ENCODE measurements at places on chromosomes 11 and 22.

DNA sequence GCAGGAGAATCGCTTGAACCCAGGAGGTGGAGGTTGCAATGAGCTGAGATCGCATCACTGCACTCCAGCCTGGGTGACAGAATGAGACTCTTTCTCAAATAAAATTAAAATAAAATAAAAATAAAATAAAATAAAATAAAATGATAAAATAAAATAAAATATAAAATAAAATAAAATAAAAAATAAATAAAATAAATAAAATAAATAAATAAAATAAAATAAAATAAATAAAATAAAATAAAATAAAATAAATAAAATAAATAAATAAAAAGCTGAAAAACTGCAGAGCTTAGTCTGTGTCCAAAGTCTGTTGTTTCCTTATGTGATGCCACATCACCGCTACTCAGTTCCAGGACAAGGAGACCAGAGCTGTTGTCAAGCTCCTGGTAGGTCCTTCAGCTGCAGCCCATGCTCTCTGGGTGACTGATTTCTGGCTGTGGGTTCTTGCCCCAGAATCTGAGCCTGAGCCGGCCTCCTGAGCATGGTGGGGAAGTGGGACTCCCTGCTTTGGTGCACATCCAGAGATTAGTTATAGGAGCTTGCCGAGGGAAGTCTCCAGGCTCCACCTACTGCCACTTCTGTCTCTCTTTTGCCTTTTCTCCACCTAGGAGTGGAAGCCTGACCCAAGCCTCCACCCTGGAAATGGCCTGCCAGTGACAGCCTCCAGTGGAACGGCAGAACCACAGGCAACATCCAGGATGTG is 31.3 kb upstream of the ADA2 start:
- DNase-seq: no peak

GRCh38 chr22:43412808-43413795 is 1.3 kb downstream of the MPPED1 start:
- no peak for DNase-seq

GRCh38 chr11:121839781-121840180 is 276.2 kb downstream of the BLID start:
- no peak for DNase-seq

- DNase-seq: no peak
These were observed 3.4 kb downstream of the RCE1 start for GRCh38 chr11:66846671-66847091.

- DNase-seq: no peak
These were observed 19.5 kb upstream of the FADD start for GRCh38 chr11:70183483-70184176.

GRCh38 chr11:124036666-124037065 is 4.5 kb downstream of the OR10G7 start:
- no peak for DNase-seq

DNA sequence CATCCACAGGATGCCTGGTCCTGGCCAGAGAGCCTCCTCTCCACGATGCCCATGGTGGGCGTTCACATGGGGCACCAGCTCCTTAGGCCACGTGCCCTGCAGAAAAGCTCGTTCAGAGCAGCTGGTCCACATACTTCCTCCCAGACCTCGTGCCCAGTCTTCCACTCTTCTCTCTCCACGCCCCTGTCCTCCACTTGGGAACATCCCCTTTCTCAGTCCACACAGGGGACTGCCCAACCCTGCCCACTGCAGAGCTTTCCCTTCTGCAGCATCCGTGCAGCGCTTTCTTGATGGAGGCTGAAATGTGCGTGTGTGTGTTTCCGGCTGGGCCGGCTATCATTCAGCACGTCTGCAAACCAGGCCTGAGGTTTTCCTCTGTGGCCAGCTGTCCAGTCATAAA is 11.3 kb downstream of the TPCN2 start:
- no peak for DNase-seq

DNA sequence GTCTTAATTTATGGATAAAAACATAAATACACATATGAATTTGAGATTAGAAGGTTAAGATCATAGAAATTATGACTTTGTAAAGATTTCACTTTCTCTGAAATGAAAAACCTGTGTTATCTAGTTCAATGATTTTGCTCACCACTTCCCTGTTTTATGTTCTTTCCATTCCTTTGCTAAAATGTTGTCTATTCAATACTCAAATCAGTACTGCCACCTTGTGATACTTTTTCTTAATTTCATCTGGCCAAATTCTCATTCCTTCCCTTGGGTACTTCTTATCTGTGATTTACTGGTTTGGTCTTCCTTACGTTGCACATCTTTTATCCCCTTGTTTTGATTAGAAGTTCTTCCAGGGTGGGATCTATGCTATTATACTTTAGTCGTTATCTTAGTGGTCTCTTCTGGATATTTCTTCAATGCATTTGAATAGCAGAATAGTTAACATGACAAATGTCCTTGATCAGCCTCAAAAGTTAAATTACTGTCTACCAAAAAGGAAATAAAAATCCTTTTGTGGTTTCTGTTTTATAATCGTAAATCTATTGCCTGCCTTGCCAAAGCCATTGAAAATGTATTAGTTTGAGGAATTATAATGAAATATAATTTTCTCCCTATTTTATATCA is 197.0 kb downstream of the PGR start:
- DNase-seq: no peak

GRCh38 chr11:34145073-34145472 is 39.6 kb downstream of the NAT10 start:
- no peak for DNase-seq

DNA sequence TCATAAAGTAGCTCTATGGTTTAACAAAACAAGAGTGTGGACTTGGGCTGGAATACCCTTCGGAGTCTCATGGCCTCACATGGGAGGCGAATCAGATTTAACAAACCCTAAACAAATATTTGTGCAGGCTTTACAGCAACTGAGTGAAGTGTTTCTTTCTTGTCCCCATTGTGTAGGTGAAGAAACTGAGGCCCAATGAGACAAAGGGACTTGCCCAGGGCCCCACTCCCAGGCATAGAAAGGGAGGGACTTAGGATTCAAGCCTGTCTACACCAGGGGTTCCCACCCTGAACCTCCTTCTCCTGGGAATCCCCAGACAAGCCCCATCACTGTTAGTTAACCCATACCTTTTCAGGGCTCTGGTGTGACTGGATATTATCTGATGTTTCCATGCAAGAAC is 55.1 kb upstream of the CRYBB3 start:
- DNase-seq: no peak

DNA sequence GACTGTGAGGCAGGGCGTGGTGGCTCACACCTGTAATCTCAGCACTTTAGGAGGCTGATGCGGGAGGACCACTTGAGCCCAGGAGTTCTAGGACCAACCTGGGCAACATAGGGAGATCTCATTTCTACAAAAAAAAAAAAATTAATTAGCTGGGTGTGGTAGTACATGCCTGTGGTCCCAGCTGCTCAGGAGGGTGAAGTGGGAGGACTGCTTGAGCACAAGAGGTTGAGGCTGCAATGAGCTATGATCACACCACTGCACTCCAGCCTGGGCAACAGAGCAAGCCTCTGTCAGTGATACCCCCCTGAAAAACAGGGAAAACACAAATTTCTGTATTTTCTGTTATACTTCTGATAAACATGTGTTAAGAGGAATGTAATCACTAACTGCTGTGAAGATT is 57.8 kb upstream of the ARHGAP32 start:
- no peak for DNase-seq

GRCh38 chr11:32489464-32489863 is 54.1 kb upstream of the WT1 start:
- DNase-seq: no peak

Data from HS-27A (cell line).